ENCODE measurements at places on chromosomes 13 and 19. TPM values are rescaled to one million over a fixed set of nuclear protein-coding genes. Genes with fewer than 3 reads are reported as not detected.

DNA sequence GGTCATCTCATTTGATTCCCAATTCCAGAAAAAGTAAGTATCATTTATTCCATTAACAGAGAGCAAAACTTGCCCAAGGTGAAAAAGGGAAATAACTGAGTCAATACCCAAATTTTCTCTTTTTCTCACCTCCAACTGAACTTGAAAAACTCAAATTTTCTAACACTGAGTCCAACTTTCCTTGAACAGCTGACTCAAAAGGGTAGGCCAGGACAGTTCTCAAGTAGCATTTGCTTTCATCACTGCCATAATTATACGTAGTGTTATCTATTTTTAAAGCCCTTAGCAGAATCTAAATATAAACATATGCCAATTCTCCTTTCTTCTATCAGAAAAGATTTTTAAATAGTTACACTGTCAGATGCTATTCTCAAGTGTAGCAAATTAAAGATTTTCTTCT is 3.5 kb downstream of the N4BP2L2 start:
- DNase-seq = peak; percentile 69

DNA sequence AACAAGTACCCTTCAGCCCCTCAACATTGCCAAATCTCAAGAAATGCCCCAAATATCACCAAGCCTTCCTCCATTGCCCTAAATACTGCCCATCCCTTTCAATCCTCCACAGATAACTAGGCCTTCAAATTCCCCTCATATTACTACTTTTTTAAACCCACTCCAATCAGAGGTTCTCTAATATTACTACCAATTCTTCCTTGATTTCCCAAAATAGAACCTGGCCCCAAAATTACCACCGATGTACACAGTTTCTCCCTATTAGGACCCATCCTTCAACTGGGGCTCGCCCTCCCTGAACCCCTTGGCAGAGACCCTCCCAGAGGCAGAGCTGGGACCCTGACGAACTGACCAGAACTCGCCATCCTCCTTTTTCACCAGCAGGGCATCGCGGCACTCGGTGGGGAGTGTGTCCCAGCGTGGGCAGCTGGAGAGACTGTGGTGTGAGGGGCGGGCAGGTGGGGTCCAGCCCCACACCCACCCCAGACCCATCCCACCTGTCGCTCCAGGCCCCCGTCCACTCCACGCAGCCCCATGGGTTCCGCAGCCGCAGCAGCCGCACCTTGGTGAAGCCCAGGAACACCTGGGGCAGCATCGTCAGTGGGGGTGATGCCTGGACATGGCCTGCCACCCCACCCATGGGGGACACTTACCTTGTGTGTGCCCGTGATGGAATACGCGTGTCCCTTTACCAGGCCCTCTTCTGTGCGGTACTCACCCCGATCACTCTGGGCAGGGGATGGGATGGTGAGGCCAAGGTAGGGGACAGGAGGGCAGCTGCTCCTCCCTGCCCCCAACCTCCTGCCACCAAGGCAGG is 6.1 kb downstream of the CAPN12 start:
- no peak for DNase-seq

DNA sequence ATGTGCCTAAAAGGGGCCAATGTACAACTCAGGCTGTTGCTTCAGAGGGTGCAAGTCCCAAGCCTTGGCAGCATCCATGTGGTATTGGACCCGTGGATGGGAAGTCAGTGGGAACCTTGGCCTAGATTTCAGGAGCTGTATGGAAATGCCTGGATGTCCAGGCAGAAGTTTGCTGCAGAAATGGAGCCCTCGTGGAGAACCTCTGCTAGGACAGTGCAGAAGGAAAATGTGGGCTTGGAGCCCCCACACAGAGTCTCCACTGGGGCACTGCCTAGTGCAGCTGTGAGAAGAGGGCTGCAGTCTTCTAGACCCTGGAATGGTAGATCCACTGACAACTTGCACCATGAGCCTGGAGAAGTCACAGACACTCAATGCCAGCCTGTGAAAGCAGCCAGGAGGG is 28.5 kb downstream of the GPC5 start:
- DNase-seq = no peak

DNA sequence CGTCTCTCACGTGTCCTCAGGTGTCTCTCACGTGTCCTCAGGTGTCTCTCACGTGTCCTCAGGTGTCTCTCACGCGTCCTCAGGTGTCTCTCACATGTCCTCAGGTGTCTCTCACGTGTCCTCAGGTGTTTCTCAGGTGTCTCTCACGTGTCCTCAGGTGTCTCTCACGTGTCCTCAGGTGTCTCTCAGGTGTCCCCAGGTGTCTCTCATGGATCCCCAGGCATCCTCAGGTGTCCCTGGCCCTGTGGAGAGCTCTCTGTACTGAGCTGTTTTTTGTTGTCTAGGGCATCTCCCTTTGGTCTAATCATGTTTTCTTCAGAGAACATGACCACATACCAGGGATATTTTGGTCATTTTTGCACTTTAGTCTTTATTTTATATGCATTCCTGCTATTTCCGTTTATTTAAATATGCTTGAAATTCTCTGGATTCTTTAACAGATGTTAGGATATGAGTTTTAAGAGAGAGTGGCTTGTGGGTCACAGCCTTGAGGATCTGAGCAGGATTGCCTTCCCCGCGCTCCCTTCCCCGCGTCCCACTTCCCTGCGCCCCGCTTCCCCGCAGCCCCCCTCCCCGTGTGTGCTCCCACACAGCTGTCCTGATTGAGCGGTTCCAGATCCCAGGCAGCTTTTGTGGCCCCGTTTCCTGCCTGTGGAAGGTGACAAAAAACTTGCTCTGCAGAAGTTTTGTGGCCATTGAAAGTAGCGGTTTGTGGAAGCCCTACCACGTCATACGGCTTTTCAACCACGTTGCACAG is 31.9 kb downstream of the ATP4B start:
- no peak for DNase-seq

Gene CTXN1
- total RNA-seq = 5.0 TPM

Gene ADAMTSL5
- 9.8 TPM for total RNA-seq

DNA sequence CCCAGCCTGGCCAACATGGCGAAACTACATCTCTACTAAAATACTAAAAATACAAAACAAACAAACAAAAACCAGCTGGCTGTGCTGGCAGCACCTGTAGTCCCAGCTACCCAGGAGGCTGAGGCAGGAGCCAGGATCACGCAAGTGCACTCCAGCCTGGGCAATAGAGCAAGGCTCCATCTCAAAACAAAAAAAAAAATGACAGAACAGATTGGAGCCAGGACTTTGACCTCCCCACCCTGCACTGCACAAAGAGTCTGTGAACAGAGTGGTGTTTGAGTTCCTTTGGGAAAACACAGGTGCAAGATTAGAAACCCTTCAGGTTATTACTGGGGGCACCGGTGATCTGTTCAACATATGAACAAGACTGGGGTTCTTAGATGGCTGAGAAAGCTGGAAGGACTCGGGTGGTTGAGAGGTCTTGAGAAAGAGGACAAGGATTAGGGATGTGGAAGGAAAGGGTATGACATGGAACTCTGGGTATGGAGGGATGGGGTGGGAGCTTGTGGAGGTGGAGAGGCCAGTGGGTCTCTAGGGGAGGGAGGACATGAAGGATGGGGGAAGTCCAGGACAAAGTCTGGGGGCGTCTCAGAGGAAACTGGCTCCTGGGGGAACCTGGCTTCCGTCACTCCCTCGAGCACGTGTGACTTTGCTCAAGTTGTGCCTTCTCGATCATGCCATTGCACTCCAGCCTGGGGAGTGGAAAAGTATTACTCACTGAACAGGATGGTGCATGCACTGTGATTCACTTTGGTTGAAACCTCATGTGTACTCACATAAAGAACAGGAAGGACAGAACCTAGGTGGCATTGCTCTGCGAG is 25.9 kb downstream of the RCN3 start:
- no peak for DNase-seq

Gene POU2F2
- total RNA-seq = not detected

- DNase-seq = no peak
Measured at GRCh38 chr13:99993660-99994637, 12.4 kb downstream of the ZIC2 start.

GRCh38 chr13:80726868-80727267 is 385.9 kb upstream of the SPRY2 start:
- peak; percentile 6 for DNase-seq

Gene ZNF256
- 3.1 TPM for total RNA-seq

DNA sequence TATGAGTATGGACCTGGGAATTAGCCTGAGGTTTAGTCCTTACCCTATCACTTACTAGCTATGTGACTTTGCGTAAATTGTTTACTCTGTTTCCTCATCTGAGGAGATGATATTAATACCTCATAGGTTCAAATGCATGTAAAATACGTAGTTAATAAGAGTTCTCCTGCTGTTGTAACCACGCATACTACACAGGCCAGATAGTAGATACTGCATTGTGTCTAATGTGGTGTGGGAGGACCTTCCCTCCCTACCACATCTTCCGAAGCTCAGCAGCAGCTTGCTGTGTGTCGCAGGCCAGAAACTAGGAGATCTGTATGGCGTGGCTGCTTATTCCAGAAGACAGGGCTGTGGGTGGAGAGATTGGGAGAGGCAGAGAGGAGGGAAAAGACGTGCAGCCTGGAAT is 23.0 kb downstream of the GTF2F2 start:
- DNase-seq = no peak

DNA sequence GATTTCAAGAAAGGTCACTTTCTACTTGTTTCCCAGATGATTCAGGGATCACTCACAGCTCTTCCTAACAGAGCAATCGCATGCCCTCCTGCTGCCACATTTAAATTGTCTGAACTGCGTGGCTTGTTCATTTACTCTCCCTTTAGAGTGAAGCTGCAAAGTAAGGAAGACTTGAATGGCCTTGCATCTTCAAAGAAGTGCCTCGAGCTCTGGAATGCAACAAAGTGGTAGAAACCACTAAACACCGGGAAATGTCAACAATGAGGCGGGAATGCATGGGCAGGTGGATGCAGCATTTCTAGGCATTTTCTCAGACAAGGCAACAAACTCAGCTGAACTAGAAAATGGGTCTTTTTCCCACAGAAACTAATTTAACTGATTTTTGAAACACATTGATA is 10.3 kb upstream of the DACH1 start:
- no peak for DNase-seq

DNA sequence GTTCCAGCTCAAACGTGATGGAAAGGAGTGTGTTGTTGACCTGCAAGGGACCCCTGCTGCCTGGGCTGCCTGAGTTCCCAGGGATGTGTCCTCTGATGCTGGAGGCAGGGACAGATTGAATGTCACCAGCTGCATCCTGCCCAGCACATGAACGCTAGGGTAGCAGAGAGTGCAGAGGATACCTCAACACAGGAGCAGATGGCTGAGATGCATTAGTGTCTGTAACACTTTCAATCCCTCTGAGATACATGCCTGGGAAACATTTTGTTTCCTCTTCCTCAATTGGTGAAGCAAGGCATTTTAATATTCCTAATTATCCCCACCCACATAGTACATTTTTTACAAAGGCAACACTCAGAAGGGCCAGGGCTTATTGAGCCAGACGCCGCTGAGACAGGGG is 106.4 kb upstream of the UBL3 start:
- no peak for DNase-seq

- DNase-seq = no peak
Measured at GRCh38 chr19:17985037-17985818, 18.3 kb downstream of the KCNN1 start.

- DNase-seq = peak; percentile 33
Measured at GRCh38 chr13:99812625-99813024, 158.9 kb downstream of the ZIC5 start.

DNA sequence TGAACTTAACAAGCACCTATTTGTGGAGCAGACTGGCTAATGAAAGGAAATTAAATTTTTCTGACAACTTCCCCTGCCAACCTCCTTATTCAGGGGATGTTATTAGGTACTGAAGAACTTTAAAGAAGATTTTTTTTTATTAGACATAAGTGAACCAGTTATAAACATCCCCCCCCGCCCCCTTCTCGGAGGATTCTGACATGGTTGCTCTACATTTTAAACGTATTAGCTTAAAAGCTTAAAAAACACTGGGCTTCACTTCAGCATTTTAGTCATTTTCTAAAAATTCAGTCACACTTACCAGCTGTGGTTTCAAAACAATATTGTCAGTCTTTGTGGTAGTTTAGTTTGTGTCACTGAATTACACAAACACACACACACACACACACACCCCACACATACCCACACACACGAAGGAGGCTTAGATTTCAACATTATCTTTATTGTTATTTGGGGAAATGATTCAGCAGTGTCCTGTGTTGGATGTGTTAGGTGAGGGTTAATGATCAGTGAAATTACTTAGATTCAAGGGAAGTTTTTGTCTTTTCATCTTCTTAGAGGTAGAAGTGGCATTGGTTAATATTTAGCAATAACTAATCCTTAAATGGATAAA is 145.7 kb downstream of the PCCA start:
- DNase-seq = peak; percentile 31

- no peak for DNase-seq
Measured at GRCh38 chr19:21940684-21941083, 70.1 kb downstream of the ZNF208 start.

- DNase-seq = peak; percentile 65
Measured at GRCh38 chr13:114064450-114065140, 67.8 kb downstream of the RASA3 start.

Gene BEST2
- total RNA-seq = 0.05 TPM

Gene TMEM143
- 10.1 TPM for total RNA-seq

- peak; percentile 86 for DNase-seq
Measured at GRCh38 chr13:113562085-113562749, 22.3 kb upstream of the TFDP1 start.

DNA sequence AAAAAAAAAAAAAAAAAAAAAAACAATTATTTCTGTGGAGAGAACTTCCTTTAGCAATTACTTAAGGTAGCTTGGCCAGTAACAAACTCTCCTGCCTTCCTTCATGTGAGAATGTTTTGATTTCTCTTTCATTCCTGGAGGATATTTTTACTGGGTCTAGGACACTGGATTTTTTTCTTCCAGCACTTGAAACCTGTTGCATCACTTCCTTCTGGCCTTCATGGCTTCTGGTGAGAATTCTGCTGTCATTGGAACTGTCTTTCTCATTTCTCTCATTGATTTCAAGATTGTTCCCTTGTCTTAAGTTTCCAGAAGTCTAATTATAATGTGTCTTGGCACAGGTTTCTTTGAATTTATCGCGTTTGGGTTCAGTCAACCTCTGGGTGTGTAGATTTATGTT is 19.3 kb upstream of the RAB20 start:
- no peak for DNase-seq

GRCh38 chr13:89401264-89401675 is 1730.1 kb downstream of the SLITRK5 start:
- DNase-seq = peak; percentile 52

Gene FUT1
- 0.03 TPM for total RNA-seq

Gene TUBB4A
- total RNA-seq = not detected

Gene RFPL4A
- total RNA-seq = not detected

Gene CEACAM4
- total RNA-seq = not detected

- DNase-seq = no peak
Measured at GRCh38 chr13:56015919-56016318, 1124.8 kb upstream of the PRR20A start.

- DNase-seq = no peak
Measured at GRCh38 chr19:13165162-13165997, 15.2 kb downstream of the IER2 start.

All from myocyte (in vitro differentiated cells).